ENCODE measurements at places on chromosomes 13 and 19. TPM values are rescaled to one million over a fixed set of nuclear protein-coding genes. Genes with fewer than 3 reads are reported as not detected.

DNA sequence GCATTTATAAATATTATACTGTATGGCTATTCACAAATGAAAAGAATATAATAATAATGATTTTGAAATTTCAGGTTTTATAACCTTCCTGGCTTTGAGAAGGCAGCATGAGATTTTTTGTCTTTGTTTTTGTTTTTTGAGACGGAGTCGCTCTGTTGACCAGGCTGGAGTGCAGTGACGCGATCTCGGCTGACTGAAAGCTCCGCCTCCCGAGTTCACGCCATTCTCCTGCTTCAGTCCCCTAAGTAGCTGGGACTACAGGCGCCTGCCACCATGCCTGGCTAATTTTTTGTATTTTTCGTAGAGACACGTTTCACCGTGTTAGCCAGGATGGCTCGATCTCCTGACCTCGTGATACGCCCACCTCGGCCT is 64.1 kb downstream of the ZNF429 start:
- peak overlapping the region; percentile 34 for H3K4me3 ChIP-seq
- H3K36me3 ChIP-seq = no peaks in the 10 kb centered on the region
- H3K4me1 ChIP-seq = peaks cover 16% of the 10 kb centered on the region
- peak overlapping the region; percentile 67 for H3K27ac ChIP-seq
- no peaks in the 10 kb centered on the region for H3K27me3 ChIP-seq

DNA sequence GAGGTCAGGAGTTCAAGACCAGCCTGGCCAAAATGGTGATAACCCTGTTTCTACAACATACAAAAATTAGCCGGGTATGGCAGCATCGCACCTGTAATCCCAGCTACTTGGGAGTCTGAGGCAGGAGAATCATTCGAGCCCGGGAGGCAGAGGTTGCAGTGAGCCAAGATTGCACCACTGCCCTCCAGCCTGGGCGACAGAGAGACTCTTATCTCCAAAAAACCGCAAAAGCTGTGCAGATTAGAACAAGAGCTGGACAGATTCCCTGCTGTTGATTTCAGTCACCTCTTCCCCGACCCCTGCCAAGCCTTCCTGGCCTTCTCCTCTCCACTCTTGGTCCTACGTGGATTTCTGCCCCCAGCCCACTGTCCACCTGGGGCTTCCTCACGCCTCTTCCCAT is 8.3 kb downstream of the CAMSAP3 start:
- no peak for DNase-seq
- no peaks in the 10 kb centered on the region for H3K27me3 ChIP-seq
- H3K36me3 ChIP-seq = peaks cover 30% of the 10 kb centered on the region
- no peak overlapping the region for H3K4me3 ChIP-seq
- no peaks in the 10 kb centered on the region for H3K4me1 ChIP-seq

DNA sequence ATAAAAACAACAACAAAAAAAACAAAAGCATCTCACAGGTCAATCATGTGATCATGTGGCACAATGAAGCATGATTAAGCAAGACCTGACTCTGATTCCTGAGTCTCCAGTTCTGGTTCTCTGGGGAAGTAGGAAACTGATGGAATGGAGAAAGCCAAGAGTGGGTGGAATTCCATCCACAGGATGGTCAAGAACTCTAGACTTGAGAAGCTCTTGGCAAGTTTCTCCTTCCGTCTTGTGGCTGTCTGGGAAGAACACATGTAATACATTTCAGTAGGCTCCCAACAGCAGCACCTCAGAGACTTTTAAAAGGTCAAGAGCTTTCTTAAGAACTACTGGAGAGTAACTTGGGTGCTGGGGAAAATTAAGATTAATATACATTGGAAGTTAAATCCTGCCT is 78.6 kb upstream of the TSHZ3 start:
- no peak overlapping the region for H3K27ac ChIP-seq
- H3K36me3 ChIP-seq = no peaks in the 10 kb centered on the region
- DNase-seq = no peak
- H3K27me3 ChIP-seq = no peaks in the 10 kb centered on the region
- no peak overlapping the region for H3K4me3 ChIP-seq

DNA sequence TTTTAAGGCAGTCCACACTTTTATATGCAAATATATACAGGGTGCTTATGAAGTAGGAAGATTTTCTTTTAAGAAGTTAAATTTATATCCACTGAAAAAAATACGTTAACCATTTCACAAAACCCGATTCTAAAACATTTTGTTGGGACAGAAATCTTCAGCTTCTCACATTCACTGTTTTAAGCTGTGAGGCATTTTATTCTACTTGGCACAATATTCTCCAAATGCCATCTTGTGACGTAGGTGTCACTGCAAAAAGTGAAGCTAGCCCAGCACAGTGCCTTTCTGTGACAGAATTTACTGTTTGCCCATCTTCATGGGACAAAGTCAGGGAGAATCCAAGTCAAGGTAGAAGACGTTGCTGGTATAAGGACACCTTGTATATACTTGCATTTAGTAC is 94.5 kb upstream of the SLC15A1 start:
- H3K4me1 ChIP-seq = no peaks in the 10 kb centered on the region
- no peaks in the 10 kb centered on the region for H3K27me3 ChIP-seq
- peaks cover 67% of the 10 kb centered on the region for H3K36me3 ChIP-seq
- no peak overlapping the region for H3K4me3 ChIP-seq

DNA sequence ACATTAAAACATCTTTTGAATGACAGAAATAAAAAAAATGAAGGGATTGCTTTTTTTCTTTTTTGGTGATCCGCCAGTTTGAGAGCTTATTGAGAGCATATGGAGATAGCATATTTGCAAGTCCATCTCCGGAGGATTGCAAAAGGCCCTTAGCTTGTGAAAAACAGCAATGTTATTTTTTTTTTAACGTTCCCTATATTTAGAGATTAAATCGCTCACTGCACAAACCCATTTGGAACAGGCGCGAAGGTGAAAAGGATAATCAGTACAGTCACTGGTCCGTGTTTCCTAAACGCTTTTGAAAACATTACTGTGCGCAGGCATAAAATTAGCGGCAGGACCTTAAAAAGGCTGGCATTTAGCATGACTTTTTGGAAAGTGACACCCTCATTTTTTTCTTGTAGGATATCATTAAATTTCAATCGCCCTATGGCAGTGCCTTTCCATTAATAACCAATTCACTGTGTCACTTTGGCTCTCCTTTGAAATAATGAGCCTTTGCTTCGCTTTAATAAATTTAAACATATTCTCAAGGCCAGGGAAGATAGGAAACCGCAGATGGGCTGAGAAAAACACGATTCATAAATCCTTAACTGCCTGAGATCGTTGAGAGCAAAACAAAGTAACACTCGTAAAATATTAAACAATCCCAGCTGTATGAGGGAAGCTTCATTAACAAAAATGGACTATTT is 342.2 kb downstream of the DACH1 start:
- no peak overlapping the region for H3K27ac ChIP-seq
- DNase-seq = no peak
- H3K4me3 ChIP-seq = no peak overlapping the region
- H3K27me3 ChIP-seq = no peaks in the 10 kb centered on the region
- H3K36me3 ChIP-seq = no peaks in the 10 kb centered on the region
- H3K4me1 ChIP-seq = peaks cover 7% of the 10 kb centered on the region

GRCh38 chr13:95361686-95362085 is 60.4 kb upstream of the ABCC4 start:
- no peaks in the 10 kb centered on the region for H3K27me3 ChIP-seq
- H3K4me1 ChIP-seq = no peaks in the 10 kb centered on the region
- H3K36me3 ChIP-seq = no peaks in the 10 kb centered on the region
- H3K27ac ChIP-seq = no peak overlapping the region
- no peak overlapping the region for H3K4me3 ChIP-seq

DNA sequence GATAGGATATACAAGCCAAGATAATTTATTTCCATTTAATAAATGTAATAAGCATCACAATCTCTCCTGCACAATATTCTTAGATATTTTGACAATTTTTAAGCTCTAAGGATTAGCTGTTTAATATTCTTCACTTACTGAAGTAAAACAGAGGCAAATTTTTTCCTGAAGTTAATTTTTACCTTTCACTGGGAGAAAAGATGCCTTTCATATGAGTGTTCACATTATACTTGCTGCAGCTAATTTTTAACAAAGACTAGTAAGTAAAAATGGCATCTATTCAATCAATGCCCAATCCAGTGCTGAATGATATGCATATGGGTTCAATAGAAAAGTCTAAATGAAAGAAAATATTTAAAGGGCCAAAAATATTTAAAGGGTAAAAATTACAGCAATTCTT is 377.2 kb upstream of the GPC6 start:
- no peak overlapping the region for H3K4me3 ChIP-seq
- no peak overlapping the region for H3K27ac ChIP-seq
- no peak for DNase-seq
- H3K4me1 ChIP-seq = no peaks in the 10 kb centered on the region
- H3K36me3 ChIP-seq = no peaks in the 10 kb centered on the region
- H3K27me3 ChIP-seq = no peaks in the 10 kb centered on the region

GRCh38 chr19:17943274-17944221 is 10.7 kb downstream of the CCDC124 start:
- no peak overlapping the region for H3K27ac ChIP-seq
- no peak for DNase-seq
- H3K4me3 ChIP-seq = no peak overlapping the region
- peaks cover under 1% of the 10 kb centered on the region for H3K27me3 ChIP-seq
- H3K36me3 ChIP-seq = peaks cover 7% of the 10 kb centered on the region
- H3K4me1 ChIP-seq = peaks cover 7% of the 10 kb centered on the region

DNA sequence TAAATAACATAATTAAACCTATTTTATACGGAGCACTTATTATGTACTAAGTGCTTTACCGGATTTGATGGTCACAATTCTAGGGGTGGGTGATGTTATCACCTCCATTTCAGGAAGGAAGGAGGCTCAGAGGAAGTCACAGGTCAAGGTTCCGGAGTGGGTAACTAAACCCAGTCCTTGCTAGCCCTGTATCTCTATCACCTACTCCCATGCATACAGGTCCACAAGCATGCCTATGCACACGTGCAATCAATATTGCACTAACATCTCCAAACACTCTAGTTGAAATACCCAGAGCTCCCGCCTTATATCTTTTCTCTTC is 17.8 kb upstream of the FOSB start:
- H3K27ac ChIP-seq = peak overlapping the region; percentile 79
- H3K27me3 ChIP-seq = no peaks in the 10 kb centered on the region
- H3K4me1 ChIP-seq = peaks cover 49% of the 10 kb centered on the region
- H3K4me3 ChIP-seq = peak overlapping the region; percentile 48

Gene STX10
- polyA plus RNA-seq = 49.0 TPM

- peaks cover 2% of the 10 kb centered on the region for H3K36me3 ChIP-seq
- peaks cover 15% of the 10 kb centered on the region for H3K4me1 ChIP-seq
- no peaks in the 10 kb centered on the region for H3K27me3 ChIP-seq
These were observed 5.1 kb upstream of the SPACA6 start for GRCh38 chr19:51687791-51688670.

DNA sequence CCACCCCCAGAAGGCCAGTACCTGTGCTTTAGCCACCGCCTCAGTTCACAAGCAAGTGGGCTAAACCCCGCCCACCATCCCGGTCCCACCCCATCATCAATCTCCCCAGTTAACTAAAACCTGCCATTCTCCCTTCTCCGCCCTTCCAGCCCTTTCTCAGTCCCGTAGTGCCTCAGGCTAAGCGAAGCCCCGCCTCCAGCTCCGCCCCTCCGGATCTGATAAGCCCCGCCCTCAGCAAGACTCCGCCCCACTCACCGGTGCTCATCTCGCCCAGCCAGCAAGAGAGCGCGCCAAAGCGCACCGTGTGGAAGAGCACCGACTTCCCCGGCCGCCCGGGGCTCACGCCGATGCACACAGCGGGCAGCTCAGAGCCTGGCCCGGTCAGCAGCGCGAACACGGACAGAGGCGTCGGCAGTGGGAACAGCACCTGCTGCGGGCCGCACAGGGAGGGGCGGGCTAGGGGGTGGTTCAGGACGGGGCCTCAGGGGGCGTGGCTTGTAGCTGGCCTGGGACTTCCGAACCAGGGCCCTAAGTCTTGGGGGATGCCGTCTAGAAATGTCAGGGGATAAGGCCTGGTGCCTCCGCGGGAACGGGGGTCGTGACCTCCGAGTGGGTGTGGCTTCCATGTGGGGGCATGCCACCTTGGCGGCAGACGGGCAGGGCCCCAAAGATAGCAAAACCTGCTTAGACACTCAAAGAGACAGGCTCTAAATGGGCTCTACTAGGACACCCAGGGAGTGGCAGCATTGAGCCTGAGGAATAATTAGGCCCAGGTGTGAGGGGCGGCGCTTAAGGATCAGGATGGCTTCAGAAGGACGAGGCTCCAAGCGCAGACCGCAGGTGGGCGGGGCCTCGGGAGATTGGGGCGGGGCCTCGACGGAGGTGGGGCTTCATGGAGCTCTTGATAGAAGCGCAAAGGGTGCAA is 21.4 kb downstream of the MAP4K1 start:
- peaks cover 3% of the 10 kb centered on the region for H3K4me1 ChIP-seq
- H3K4me3 ChIP-seq = peak overlapping the region; percentile 19
- no peaks in the 10 kb centered on the region for H3K27me3 ChIP-seq
- no peaks in the 10 kb centered on the region for H3K36me3 ChIP-seq
- no peak overlapping the region for H3K27ac ChIP-seq
- DNase-seq = peak; percentile 43

- no peak overlapping the region for H3K4me3 ChIP-seq
- H3K36me3 ChIP-seq = peaks cover 7% of the 10 kb centered on the region
- no peaks in the 10 kb centered on the region for H3K4me1 ChIP-seq
- no peaks in the 10 kb centered on the region for H3K27me3 ChIP-seq
These were observed 129.4 kb downstream of the KL start for GRCh38 chr13:33145667-33146066.

DNA sequence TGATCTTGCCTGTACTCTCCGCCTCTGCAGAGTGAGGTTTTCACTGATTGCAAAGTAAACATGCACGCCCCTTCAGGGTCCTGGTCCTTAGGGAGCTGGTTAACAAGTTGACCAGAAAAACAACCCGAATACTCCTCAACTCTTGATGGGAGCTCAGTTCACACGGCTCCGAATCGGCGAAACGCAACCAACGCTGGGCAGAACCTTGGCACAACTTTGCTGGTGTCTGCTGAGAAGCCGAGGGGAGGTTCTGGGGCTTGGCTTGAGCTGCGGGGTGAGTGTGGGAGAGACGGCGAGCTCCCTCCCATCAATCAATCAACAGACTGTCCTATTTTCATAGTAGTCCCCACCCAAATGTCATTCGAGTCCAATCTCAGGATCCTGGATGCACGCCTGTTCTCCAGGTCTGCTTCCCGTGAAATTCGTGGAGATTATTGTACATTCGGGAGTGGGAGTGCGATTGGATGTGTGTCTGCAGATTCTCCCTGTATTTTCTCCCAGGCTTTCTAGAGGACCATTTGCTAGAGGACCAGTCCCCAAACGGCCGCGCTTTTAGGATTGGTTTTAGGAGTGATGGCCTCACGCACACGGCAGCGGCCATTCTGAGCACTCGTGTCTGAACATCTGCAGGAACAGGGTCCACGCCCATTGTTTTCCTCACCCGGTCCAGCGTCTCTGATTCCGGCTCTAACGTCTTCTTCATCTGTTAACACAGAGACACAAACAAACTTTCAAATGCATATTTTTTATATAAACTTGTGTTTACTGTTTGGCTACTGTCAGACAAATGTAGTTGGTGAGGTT is 51.6 kb upstream of the F7 start:
- no peak overlapping the region for H3K27ac ChIP-seq
- H3K4me3 ChIP-seq = no peak overlapping the region
- H3K4me1 ChIP-seq = no peaks in the 10 kb centered on the region
- peaks cover 11% of the 10 kb centered on the region for H3K36me3 ChIP-seq
- no peaks in the 10 kb centered on the region for H3K27me3 ChIP-seq

GRCh38 chr13:79724348-79725103 is 243.6 kb downstream of the NDFIP2 start:
- no peaks in the 10 kb centered on the region for H3K36me3 ChIP-seq
- peaks cover 28% of the 10 kb centered on the region for H3K4me1 ChIP-seq
- H3K27me3 ChIP-seq = no peaks in the 10 kb centered on the region
- H3K27ac ChIP-seq = peak overlapping the region; percentile 69

GRCh38 chr19:8654591-8655339 is 24.3 kb downstream of the NFILZ start:
- no peaks in the 10 kb centered on the region for H3K36me3 ChIP-seq
- no peaks in the 10 kb centered on the region for H3K27me3 ChIP-seq
- no peak overlapping the region for H3K4me3 ChIP-seq
- no peak overlapping the region for H3K27ac ChIP-seq
- DNase-seq = peak; percentile 32
